ENCODE measurements at places on chromosomes 5 and 9.

GRCh38 chr5:115709585-115709984, 83.7 kb upstream of the TMED7 start:
- no peak for DNase-seq

DNA sequence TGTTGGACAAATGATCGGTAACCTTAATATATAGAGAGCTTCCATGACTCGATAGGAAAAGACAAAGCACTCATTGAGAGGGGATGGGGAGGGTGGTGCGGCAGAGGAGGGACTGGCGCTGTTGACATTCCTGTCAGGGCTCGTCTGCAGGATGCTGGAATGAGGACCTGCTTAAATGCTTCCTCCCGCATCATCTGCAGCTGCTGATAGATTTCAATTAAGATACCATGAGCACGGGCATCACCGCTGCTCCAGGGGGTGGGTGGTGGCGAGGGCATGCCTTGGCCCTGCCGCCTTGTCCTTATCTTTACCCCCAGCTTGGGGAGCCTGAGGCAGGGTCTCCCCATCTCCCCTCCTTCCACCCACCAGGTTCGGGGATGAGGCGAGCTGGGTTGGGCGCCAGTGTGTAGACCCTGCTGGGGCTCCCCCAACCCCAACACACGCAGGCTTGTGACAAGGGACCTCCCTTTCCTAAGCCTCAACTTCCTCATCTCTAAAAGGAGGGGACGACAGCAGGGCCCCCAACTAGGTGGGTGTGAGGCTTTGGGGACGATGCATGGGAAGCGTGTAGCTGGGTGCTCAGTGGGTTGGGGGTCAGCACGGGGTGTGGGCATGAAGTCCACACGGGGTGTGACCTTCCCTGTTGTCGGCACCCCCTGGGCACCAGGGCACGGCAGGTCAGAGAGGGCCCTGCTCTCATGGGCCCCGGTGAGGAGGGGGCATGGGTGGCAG, 11.7 kb upstream of the QRFP start:
- no peak for DNase-seq

DNA sequence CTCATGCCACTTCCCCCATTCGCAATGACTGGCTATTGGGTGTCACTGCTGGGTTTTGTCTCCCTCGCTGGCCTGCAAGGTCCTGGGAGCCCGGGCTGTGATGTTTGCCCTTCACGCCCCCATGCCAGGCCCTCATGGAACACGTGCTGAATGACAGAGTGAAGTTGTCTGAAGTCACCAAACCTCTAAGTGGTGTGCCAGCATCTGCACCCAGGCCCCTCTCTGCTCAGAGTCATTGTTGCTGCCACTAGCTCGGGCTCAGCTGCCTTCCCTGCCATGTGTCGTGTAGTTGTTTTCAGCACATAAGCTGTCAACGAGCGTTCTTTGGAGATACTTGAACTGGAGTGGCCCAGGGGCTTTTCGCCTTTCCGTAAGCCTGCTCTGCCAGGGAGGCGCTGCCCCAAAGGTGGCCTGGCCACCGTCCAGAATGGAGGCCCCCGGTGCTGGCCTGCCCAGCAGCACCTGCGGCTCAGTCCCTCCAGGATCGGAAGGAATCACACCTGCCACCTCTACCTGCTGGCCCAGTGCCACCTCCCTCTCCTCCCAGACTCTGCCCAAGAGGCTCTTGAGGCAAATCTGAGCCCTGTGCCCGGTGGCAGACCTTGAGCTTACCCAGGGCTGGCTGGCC, 250.1 kb downstream of the PBX3 start:
- no peak for DNase-seq

DNA sequence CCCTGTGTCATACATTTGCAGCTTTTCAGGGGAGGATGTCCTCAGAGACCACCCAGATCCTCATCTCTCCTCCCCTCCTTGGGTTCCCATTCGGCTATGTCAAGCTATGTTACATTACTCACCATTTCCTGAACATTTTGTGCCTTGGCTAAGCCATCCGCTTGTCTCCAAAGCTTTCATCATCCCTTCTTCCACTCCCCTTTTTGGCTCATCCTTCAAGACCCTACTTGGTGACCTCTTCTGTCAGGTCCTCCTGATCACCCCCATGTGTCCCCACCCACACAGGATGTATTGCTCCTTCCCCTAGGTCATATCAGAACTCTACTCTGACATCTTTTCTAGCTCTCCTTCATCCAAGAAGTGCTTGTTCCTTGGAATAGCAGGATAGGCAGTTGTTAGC, 81.8 kb downstream of the BOD1 start:
- DNase-seq = no peak

DNA sequence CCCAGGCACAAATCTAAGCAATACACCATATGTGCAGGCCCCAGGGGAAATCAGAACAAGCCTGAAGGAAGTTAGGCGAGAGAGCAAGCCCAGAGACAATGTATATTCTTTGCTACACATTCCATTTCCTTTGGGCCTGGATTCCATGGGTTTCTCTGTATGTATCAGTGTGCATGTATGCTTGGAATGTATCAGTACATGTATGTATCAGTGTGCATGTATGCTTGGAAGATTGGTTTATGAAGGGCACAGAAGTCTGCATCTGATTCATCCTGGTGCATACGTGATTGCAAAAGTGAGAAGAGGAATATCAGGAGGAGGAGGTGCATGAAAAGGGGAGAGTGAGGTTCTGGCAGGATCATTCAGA, 232.6 kb upstream of the ANKRD55 start:
- DNase-seq = no peak

DNA sequence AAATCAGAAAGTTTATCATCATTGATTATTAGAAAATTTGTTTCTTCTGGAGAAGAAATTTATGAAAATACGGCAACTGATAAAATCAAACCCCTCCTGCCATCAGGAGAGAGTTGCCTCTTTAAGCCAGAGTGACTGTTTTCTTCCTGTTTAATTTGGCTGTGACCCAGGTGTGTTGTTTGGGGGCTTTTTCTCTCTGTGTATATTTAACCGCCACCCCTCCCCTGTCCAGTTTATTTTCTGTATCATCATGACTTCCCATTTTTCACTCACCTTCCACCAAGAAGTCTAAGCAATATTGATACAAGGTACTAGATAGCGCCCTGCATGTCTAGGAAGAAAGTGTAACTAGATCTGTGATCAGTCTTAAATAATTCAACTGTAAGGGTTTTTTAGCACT, 50.1 kb downstream of the FAM78A start:
- DNase-seq = no peak

GRCh38 chr9:18976221-18976708, 56.7 kb downstream of the SAXO1 start:
- DNase-seq = no peak

DNA sequence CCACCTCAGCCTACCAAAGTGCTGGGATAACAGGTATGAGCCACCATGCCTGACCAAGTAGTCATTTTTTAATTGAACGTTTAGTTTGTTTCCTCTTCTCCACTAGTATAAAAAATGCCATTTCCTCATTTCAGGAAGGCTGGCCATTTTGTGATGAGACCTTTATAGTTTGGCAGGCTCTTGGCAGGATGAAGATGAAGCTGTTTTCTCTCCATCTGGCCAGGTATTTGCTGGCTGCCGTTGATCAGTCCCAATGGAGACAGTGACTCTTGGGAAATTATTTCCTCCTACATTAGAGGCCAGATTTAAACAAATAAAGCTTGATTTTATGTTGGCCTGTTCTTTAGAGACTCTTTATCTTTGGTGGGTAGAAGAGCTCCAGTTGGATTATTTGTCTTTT, 199.0 kb downstream of the ARHGAP26 start:
- DNase-seq = no peak

- no peak for DNase-seq
These were observed 10.4 kb upstream of the SSBP2 start for GRCh38 chr5:81761270-81761669.

DNA sequence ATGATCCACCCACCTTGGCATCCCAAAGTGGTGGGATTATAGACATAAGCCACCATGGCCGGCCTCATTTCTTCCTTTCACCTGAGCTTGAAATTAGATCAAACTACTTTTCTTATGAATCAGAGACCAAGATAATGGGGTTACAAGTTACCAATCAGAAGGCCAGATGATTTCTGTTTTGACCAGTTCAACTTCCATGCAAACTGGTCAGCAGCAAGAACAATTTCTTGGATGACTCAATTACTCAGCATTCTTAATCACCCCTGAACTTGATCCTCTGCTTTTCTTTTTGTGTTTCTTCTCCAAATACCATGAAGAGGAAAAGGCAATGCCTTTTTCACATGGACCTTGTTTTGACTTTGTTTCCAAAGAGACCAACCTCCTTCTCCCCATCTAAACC, 10.0 kb upstream of the PLIN2 start:
- DNase-seq = no peak

GRCh38 chr9:126638571-126639132, 24.9 kb downstream of the LMX1B start:
- DNase-seq = no peak

DNA sequence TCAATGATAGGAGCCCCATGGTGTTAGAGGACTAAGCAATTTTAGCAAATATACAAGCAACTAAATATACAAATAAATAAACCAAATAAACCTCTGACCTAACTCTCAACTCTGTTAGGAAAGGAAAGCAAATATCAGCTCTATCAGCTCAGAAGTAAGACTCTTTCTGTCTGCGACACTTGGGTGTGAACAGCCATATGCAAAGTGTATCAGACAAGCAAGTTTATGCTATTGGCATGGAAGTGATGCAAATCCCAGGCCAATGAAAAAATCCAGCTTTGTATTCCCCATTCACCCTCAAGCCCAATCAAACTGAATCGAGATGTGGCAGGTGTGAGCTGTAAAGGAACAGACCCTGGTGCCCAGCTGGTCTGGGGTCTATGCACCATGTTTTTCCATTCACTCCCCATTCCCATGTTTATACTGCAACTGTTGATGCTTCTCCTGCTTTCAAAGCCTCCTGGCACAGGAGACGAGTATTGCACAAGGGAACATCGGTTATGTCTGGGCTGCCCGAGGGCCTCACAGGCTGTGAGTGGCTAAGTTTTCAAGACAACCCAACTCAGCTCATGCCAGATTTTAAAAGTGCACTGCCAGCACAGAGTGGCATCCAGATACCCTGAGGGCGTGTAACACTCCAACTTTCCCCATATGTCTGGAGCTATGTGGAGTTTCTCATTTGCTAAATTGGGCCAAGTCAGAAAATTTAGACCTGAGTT, 73.1 kb downstream of the FEM1C start:
- no peak for DNase-seq

GRCh38 chr9:113588242-113588810, 124.8 kb downstream of the RGS3 start:
- no peak for DNase-seq

DNA sequence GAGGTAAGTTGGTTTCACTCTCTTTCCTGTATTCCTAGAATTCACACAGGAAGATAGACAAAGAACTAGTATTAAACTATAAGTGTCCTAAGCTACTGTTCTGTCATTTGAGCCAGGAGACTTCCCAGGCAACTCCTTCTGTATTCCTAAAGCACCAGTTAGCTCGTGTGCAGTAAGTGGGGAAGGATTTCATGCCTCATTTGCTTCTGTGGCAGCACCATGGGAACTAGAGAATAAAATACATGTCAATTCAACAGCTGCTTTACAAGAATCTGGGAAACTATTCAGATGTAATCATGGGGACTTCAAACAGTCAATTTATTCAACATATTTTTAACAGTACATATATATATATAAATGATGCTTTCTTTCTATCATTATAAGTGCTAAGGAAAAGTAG, 762.3 kb downstream of the PRELID2 start:
- no peak for DNase-seq

GRCh38 chr5:139180850-139181249, 17.3 kb downstream of the SIL1 start:
- no peak for DNase-seq

- no peak for DNase-seq
These were observed 8.3 kb downstream of the NFIL3 start for GRCh38 chr9:91415290-91415689.

- no peak for DNase-seq
These were observed 617.2 kb downstream of the PDE4D start for GRCh38 chr5:59276325-59276675.

GRCh38 chr5:77046416-77047073, 16.3 kb downstream of the AGGF1 start:
- DNase-seq = no peak

GRCh38 chr9:15572200-15572770, 19.4 kb downstream of the CCDC171 start:
- DNase-seq = no peak

DNA sequence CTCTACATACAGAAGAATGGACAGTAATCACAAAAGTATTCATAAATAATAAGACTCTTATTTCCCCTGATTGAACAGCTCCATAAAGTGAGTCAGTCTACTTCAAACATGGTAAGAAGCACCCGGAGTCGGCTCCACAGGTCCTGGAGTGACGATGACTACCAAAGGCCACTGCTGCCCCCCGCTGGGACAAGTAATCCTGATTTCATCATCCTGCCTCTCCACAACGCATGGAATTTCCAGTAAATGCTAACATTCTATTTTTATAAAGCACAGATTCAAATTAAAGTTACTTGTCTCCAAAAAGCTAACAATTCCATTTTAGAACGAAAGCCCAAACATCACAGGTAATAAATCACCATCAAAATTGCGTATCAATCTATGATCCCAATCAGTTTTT, 16.2 kb downstream of the ATPSCKMT start:
- DNase-seq = no peak

DNA sequence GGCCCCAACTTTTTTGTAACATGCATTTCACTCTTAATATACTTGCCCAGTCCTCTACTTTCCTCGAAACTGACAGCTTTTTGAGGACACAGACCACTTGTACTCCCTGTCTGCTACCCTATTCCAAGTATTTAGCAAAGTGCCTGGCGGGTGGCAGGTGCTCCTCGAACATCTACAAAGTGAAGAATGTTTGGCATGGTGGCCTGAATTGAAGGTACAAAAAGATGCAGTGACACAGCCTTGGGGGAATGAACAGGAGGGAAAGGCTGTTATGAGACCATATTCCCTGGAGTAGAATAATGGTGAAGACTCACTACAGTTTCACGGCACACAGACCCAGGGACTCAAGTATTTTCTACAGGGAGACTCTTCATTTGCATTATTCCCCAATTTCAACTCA, 590.9 kb downstream of the PRELID2 start:
- DNase-seq = no peak

GRCh38 chr5:82540301-82540700, 262.1 kb upstream of the RPS23 start:
- DNase-seq = no peak

GRCh38 chr9:135492886-135493669, 7.4 kb upstream of the MRPS2 start:
- no peak for DNase-seq

- DNase-seq = no peak
These were observed 231.4 kb downstream of the MARCHF11 start for GRCh38 chr5:15948190-15948589.

DNA sequence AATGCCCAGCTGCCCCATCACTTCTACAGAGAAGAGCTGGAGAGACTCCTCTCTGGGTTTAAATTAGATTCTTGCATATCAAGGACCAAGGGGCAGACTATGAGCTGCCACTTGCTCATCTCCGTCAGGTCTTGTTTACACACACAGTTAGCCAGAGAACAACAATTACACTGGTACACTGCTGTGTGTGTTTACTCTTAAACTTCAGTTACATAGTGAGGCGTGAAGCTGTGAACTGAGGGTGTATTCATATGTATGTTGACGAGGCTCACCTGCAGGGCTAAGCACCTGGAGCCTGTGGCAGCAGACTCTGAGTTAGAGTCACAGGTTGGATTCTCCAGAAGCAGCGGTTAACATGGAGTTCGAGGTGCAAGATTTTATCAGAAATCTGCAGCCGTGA, 155.4 kb upstream of the ANKH start:
- DNase-seq = no peak

All from stimulated activated CD4-positive, alpha-beta T cell treated with anti-CD3 and anti-CD28 coated beads, TNF-alpha, amount 100 ng/mL, for 1 hour (primary cell).